ENCODE measurements at places on chromosomes 12 and 14.

DNA sequence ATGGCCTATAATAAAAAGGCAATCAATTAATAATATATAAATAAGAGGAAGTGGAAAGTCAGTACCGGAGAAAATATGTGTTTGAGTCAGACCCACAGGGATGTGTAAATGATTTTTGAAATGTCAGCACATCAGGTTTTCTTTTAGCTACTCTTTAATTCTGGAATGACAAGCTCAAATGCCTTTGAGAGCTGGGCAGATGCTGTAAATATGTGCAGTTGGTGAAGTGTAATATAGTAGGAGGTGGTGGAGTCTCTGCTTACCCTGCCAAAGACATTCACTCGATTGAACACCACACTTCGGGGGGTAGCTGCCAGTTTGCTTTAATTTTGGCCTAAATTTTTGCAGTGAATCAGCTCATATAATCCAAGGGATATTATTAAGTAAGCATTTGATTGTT lies 93.0 kb downstream of the PLEKHA5 start:
- no peak for DNase-seq

- no peak for DNase-seq
Measured at GRCh38 chr12:124354400-124354799, 59.5 kb downstream of the RFLNA start.

DNA sequence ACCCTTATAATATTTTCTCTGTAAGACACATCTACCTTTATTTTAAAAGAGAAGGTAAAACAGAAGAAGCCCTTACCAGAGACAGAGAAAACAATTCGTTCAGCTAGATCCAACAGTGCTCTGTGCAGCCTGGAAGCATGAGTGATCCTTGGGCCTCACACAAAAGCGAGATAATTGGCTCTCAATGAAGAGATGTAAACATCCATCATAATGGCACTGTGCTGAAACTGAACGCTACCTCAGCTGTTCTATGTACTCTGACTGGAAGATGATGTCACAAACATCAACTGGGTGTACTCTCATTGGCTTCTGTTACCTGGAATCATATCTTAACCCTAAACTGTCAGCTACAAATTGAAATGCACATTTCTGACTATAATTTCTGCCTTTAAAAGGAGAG lies at the start of gene MGAT4C:
Gene MGAT4C, minus strand, starts transcription at position 229 of the 400 bp plus-strand sequence.
- DNase-seq, result no peak

DNA sequence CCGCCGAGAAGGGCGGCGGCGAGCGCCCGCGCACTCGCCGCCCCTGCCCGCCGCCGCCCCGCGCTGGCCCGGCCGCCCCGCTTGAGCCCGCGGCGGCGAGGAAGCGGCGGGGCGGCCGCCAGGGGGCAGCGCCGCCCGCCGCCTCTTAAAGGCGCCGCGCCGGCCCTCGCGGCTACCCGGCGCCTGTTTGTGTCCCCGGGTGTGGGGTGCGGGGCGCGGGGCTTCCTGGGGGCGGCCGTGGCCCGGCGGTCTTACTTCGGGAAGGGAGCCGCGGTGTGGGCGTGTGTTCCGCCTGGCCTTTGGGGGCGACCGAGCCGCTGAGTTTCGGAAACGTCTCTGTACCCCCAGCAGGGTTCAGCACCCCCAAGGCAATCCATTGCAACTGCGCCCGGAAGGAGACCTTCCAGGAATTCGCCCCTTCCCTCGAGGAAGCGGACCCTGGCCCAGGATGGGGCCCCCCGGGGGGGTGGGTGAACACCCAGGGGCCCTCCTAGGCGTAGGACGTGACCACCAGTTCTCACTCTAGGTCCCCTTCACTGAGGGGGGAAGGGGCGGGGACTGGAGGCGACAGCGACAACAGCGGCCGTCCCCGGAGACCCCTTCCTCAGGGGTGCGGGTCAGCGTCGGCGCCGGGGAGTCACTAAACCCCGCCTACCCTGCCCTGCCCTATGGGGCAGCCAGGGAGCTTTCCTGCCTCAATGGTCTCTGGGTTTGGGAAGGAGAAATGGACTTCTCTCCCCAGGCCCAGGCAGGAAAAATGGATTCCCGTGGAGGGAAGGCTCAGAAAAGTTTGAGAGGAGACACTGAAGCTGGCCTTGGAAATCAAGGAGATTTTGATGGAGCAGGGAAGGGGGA lies at the start of gene ITPK1:
Gene ITPK1, minus strand, starts transcription at position 105 of the 855 bp plus-strand sequence. CDS start 762 bp downstream, outside the sequence.
- DNase-seq, result peak; percentile 14

- no peak for DNase-seq
Measured at GRCh38 chr14:22978981-22979671, 3.2 kb downstream of the AJUBA start.

- DNase-seq, result no peak
Measured at GRCh38 chr12:124909831-124910560, 4.5 kb downstream of the UBC start.

DNA sequence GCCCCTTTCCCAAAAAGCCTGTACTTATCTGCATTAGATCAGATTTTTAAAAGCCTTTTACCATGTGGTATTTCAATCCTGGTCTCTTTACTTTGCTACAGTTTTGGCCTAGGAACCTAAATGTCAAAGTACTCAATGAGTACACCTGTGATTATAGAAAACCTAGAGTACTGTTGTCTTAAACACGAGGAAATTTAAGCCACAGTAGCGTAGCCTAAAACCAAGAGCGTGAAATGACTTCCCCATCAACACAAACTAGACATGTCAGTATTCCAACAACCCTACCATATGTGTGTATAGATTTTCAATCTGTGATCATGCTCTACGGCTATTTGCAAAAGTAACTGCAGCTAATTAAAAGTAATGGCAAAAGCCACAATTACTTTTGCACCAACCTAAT lies 52.7 kb upstream of the OR5AU1 start:
- no peak for DNase-seq

GRCh38 chr14:65169351-65169750 lies 67.0 kb upstream of the MAX start:
- peak; percentile 6 for DNase-seq

GRCh38 chr12:100555722-100556121 lies 17.8 kb upstream of the GAS2L3 start:
- no peak for DNase-seq

- DNase-seq, result no peak
Measured at GRCh38 chr14:94575730-94576585, 5.3 kb upstream of the SERPINA5 start.

DNA sequence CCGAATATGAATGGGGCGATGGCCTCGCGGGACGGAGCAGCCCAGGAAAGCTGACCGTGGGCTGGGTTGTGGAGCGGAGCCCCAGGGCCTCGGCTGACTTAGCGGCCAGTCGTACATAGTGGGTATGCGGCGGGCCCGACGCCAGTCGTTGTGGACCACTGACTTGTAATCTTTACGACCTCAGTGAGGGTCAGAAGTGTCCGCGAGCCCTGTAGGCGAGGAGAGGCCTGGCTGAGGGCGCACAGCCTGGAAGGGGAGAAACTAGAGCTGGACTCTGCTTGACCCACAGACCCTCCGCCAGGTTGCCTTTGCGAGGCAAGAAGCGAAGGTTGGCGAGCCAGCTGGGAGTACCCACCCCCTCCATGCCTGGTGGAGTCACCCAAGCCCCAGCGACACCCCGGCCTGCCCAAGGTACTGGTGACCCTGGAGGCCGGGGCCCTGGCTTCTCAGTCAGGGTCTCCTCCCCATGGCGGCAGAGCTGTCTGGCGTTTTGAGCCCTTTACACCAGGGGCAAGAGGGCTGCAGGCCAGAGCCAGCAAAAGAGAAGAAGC lies 15.6 kb upstream of the DYNC1H1 start:
- DNase-seq, result no peak

- no peak for DNase-seq
Measured at GRCh38 chr12:57342207-57342691, 88.6 kb downstream of the R3HDM2 start.

DNA sequence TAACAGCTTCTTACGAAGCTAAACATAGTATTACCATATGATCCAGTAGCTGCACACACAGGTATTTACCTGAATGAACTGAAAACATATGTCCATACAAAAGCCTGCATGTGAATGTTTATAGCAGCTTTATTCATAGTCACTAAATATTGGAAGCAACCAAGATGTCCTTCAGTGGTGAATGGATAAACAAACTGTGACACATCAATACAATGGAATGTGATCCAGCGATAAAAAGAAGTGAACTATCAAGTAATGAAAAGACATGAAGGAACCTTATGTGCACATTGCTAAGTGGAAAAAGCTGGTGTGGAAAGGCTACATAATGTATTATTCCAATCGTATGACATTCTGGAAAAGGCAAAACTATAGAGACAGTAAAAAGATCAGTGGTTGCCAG lies 38.1 kb upstream of the JDP2 start:
- DNase-seq, result no peak

DNA sequence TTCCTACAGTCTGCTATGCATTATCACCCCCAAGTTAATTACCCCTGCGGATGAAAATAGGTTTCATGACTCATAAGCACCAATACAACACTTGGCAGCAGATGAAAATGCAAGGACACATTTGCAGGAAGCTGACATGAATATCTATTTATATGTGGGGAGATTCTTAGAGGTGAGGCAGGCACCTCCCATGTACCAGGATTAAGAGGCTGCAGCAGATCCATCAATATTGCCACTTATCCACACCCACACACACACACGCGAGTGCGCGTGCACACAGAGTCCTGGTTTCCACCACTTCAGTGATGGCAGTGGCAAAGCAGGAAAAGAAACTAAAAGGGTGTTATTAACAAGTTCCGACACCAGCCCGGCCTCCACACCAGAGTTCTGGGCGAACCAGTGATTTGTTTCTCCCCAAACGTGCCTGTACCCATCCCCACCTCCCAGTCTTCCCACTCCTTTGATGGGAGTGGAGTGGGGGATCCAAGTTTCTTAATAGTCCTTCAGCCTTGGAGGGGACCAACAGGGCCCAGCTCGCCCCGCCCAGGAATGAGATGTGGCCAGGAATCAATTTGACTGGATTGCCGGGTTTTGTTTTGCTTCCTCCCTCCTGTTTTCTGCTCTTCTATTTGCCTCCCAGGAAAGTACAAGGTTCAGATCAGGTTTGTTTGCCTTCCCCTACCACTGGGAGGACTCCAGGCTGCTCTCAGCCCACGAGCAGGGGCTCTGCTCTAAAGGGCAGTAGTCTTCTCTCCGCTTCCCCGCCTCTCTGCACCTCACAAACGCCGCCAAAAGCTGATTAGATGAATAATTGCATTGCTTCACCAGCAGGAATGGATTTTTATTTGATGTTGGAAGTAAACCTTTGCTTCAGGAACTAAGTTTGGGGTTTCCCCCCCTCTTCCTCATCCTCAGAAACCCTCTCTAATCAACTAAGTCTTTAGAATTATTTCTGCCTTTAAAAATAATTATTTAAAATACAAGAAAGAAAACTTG lies 5.2 kb downstream of the IRF2BPL start:
- no peak for DNase-seq

GRCh38 chr12:27244689-27245488 lies 803 bp downstream of the STK38L start:
- DNase-seq, result no peak

Data from CD4-positive, alpha-beta T cell treated with Interleukin-4 for 4 hours (primary cell).